ENCODE measurements at places on chromosomes 2 and 18. TPM values are rescaled to one million over a fixed set of nuclear protein-coding genes. Genes with fewer than 3 reads are reported as not detected.

GALNT3 gene
- total RNA-seq = 49.9 TPM

FBXO15 gene
- 0.93 TPM for total RNA-seq

COBLL1 gene
- total RNA-seq = 146 TPM

SLC19A3 gene
- 21.8 TPM for total RNA-seq

CXCR1 gene
- total RNA-seq = not detected

DNA sequence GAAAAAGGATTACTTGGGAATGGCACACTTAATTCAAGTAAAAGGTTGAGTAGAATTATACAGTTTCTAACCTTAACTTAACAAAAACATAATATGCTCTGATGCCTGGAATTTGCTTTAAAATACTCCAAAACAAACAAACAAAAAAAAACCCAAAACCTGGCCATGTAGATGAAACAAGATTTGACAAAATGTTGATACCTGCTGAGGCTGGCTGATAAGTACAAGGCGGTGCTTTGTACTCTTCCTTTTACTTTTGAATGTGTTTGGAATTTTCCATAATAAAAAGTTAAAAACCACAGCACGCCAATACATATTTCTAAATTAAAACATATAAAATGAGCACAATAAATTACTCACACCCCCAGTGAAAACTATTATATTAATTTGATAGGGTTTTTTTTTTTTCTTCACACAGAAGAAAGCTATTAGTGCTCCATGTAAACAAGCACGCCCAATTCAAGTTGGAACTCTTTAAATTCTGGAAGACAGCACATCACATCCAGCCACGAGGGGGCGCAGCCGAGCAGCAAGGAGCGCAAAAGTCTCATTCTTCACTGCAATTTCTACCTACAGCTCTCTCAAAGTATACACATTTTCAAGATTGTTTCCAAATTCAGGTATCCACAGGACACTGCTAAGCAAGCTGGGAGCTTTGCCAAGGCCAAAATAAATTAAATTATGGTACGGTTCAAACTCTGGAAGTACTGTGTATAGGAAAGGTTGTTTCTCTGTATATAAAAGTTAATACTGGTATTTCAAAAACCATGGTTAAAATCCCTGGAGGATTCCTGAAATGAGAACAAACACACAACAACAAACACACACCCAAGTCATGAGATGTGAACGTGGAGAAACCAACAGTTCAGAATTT lies 7.5 kb downstream of the SERTAD2 start:
- DNase-seq = peak; percentile 85
- H3K36me3 ChIP-seq = no peaks in the 10 kb centered on the region
- H3K27ac ChIP-seq = peak overlapping the region; percentile 96
- H3K4me3 ChIP-seq = no peak overlapping the region

DNA sequence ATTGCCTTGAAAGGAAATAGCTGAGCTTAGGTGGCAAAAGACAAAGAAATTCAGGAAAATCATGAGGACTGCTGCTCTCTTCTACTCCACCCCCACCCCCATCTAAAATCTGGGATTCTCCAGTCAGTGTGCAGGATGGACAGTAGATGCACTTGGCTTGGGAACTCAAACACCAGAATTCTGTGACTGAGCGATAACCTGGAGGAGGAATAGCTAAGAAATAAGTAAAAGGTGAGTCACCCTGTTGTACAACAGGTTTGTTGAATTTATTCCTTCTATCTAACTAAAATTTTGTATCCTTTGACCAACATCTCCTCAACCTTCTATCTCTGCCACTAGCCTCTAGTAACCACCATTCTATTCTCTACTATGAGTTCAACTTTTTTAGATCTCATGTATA lies 1029.9 kb upstream of the ACVR2A start:
- H3K4me3 ChIP-seq = no peak overlapping the region
- H3K36me3 ChIP-seq = no peaks in the 10 kb centered on the region
- DNase-seq = no peak
- H3K4me1 ChIP-seq = no peaks in the 10 kb centered on the region
- H3K27ac ChIP-seq = no peak overlapping the region

DNA sequence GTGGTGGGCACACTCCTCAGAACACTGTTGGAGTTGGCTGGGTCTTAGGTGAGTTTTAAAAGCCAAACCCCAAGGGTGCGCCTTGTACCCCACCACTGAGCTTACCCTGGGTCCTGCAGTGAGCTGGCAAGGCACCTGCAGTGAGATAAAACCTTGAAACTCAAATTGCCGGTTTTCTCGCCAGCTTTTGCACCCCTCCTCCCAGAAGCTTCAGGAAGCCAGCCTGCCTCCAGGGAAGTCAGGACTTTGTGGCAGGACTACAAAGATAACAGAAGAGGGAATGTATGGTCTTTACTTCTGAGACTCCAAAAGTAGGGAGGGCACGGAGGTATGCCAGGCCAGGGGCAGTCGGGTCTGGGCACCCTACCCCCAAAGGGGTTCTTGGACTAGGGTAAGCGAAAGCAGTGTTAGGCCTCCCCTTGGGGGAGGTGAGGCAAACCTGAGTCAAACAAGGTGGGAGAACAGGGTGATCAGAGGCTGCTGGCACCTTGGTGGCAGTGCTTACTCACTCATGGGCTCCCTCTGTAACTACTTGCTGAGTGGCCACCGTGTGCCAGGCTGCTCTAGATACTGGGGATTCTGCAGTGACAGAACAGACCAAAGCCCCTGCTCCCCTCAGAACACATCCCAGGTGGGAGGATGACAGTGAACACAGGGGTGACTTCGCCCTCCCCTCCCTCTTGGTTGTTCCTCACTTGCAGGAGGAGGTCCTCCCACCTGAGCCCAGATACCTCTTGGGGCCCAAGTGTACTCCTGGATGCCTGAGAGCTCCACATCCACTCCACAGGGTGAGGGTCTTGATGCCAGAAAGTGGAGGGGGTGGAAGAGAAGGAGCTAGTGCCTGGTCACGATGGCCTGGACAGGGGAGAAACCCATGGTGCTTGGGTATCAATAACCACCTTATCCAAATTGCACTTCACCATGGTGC lies 69.3 kb upstream of the RGPD5 start:
- peaks cover 6% of the 10 kb centered on the region for H3K4me1 ChIP-seq
- H3K36me3 ChIP-seq = no peaks in the 10 kb centered on the region
- DNase-seq = no peak
- no peak overlapping the region for H3K27ac ChIP-seq
- no peaks in the 10 kb centered on the region for H3K27me3 ChIP-seq
- no peak overlapping the region for H3K4me3 ChIP-seq

DNA sequence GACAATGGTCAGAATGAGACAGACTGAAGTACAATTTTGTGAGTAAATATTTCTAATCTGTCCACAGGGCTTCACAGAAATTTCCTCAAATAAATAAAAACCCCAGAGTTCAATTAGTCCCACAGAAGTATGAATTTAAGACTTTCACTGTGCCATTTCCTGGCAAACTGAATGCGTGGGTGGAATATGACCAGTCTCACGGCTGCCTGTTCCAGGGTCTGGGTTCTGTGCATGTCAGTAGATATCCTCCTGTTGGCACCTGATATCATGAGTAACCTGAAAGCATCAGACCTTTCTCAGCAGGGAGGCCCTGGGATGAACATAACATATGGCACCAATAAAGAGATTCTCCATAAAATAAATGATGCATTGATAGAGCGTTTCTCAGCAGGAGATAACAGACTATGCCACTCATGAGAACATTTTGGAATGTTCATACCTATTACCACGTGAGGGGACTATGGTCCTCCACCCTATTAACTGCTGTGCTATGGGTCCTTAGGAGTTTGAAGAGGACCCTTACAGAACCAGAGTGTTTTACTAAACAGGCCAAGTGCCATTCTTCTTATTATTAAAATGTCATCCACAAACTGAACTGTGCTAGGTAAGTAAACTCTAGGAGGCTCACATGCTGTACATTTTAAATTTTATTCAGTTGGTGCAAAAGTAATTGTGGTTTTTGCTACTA lies 10.6 kb upstream of the MALL start:
- no peaks in the 10 kb centered on the region for H3K36me3 ChIP-seq
- no peaks in the 10 kb centered on the region for H3K4me1 ChIP-seq
- H3K4me3 ChIP-seq = no peak overlapping the region

DNA sequence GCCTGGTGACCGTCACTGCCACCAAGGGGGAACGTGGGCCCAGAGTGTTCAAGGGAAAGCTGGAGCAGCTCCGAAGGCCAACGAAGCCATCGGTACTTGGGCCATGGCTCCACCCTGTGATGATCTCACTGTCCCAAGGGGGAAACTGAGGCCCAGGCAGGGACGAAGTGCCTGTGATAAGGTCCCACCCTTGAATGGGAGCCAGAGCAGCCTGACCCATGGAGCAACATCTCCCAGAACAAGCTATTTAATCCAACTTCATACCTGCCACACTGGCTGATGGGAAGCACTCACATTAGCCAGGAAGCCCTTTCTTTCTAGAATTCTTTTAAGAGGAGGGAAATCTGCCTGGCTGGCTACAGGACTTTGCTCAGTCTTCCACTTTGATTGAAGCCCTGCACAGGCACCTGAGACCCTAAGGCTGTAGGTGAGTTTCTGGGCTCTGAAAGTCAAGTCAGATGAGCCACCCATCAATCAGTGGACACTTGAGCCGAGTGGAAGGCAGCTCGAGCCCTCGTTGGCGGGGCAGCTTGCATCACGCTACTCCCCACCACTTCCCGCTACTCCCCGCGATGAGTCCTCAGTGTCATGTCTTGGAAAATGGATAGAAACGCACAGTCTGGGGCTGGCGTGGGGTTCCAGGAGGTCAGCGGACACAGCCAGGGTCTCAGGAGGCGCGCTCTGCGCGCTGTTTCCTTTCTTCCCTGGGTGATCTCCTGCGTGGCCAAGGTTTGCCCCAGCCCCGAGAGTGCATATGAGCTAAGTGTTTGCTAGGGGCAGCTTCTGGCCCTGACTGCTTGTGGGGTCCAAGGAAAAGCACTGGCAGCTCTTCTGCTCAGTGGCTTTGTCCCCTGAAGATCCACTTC lies 2.5 kb upstream of the HS6ST1 start:
- peaks cover 19% of the 10 kb centered on the region for H3K4me1 ChIP-seq
- no peak for DNase-seq
- H3K27ac ChIP-seq = no peak overlapping the region
- H3K36me3 ChIP-seq = no peaks in the 10 kb centered on the region
- H3K27me3 ChIP-seq = no peaks in the 10 kb centered on the region

- no peaks in the 10 kb centered on the region for H3K27me3 ChIP-seq
- peak; percentile 17 for DNase-seq
- H3K4me1 ChIP-seq = no peaks in the 10 kb centered on the region
- no peaks in the 10 kb centered on the region for H3K36me3 ChIP-seq
- no peak overlapping the region for H3K4me3 ChIP-seq
Measured at GRCh38 chr2:13193900-13194299, 477.2 kb downstream of the TRIB2 start.

- H3K36me3 ChIP-seq = no peaks in the 10 kb centered on the region
- H3K27ac ChIP-seq = peak overlapping the region; percentile 44
- DNase-seq = no peak
Measured at GRCh38 chr2:101516823-101517690, 42.1 kb upstream of the RFX8 start.

DNA sequence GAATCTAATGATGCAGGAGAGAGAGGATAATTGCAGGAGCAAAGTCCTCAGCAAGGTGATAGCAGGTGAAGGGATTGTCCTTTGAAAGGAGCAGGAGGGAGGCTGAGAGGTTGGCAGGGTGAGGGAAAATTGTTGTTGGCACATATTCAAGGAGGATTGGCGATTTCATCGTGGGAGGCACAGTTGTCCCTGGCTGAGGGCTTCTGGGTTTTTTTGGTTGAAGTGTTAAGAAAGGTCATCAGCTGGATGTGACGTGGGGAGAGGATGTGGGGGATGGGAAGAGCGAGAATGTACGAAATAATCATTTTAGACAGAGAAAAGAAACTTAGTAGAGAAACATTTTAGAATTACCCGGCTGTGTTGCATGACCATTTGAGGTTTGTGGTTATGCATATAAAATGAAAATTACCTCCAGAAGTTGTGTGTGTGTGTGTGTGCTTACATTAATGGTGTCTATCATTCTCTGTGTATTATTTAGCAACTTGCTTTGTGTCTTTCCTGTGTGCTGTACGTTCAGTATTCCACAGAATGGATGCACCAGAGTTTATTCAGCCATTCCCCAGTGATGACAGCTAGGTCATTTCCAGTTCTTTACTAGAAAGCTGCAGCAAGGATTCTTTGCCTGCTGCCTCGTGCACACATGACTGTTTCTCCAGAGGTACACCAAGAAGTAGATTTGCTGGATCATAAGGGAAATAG lies 67.6 kb downstream of the SDC1 start:
- no peak overlapping the region for H3K4me3 ChIP-seq
- DNase-seq = peak; percentile 53
- H3K36me3 ChIP-seq = no peaks in the 10 kb centered on the region
- H3K27ac ChIP-seq = peak overlapping the region; percentile 75
- peaks cover 8% of the 10 kb centered on the region for H3K4me1 ChIP-seq
